NCI-H1105 (cell line): ENCODE measurements at places on chromosomes 1 and 21.
A peak's percentile ranks its signal among the peaks of the same experiment; 100 is the strongest.

DNA sequence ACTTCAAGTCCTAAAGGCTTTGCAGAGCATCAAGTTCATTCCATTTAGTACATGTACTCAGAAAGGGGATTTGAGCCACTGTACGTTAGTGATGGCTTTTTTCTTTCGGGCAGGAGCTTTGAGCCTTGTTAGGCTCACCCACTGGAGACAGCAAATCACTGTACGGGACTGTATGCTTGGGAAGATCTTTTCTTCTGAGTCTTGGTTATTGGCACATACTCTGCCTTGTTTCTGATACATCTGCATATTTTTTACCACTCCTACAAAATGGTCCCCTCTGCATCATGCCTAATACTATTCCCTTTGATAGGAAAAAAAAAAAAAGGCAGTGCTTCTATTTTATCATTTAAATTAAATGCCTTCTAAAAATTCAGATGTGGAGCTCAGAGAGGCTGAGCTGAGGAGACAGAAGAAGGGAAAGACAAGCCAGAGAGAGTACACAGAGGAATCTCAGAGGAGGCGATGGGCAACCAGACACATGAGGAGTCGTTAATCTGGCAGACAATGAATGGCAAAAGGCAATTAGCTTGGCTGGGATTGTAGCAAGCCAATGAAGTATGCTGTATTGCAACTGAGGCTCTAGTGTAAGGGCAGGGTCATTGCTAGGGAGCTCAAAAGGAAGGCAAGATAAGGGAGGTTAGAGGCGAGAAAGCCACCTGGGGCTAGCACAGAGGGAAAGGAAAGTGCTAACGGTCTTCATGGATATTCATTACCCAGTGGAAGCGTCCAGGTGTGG is 39.4 kb downstream of the PHC2 start:
- DNase-seq, result no peak

- no peak for DNase-seq
These were observed 44.0 kb downstream of the ETS2 start for GRCh38 chr21:38849776-38850175.

GRCh38 chr1:110060034-110060661 is 10.3 kb downstream of the ALX3 start:
- peak; percentile 1 for DNase-seq

DNA sequence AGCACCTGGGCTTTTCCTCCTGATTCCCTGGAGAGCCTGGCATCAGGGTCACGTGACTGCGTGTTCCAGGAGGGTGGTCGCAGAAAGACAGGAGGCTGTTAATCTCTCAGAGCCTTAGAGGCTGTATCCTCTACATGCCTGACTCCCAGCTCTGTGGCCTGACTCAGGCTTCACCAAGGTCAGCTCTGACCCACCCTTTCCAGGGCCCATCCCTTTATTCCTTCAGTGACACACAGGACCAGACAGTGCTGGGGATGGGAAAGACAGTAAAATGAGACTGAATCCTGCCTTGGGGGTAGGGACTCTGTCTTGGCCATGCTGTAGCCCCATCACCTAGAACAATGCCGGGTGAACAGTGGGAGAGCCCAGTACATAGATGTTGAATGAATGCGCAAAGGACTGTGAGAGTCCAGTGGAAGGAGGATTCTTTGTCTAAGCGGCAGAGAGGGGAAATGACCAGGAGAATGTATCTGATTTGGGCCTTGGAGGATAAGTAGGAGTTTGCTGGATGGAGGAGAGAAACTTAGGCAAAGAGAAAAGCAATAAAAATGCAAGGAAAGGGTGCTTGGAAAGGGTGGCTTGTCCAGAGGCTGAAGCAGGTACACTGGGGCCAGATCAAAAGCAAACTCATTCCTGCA is 33.0 kb downstream of the EPHX1 start:
- DNase-seq, result no peak

GRCh38 chr1:109296782-109297181 is 10.0 kb downstream of the MYBPHL start:
- DNase-seq, result no peak

GRCh38 chr1:237171454-237172117 is 129.6 kb downstream of the RYR2 start:
- no peak for DNase-seq

DNA sequence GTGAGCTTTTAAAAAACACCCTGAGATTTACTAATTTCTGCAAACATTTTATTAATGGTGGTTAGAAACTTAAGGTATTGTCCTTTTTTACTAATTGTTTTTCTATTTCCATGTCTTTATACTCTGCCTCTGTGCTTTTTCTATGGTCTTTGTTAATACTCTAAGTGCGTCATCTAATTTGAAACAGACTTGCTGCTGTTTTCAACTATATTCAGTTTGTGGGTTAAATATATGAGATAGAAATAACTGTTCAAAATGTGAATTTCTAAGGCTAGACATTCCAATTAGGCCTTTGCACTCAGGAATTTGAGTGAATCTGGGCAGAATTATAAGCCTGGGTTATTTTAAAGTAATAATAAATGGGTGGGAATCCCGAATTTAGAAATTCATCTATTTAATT is 82.4 kb upstream of the COL11A1 start:
- DNase-seq, result no peak

DNA sequence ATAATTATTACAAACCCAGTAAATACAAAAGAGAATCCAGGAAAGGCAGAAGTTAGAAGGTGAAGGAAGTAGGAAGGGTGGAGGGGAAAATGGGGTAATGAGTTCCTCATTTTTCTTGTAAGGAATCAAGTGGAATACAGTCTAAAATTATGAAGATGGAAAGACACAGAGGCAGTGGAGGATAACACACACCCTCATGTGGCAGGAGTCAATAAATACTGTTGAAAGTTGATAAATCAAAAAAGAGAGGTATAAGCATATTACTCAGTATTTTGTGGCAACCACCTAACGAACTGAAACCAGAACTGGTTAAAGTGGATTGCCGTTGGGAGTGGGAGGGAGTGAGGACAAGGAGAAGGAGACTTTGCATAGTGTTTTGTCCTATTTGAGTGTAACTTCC is 78.6 kb upstream of the SLC44A3 start:
- DNase-seq, result no peak
